ENCODE measurements at places on chromosomes 2 and 18.
A peak's percentile ranks its signal among the peaks of the same experiment; 100 is the strongest.

GRCh38 chr2:239824046-239824694, 201.0 kb downstream of the NDUFA10 start:
- peak; percentile 79 for DNase-seq

GRCh38 chr2:49262801-49263560, 108.7 kb upstream of the FSHR start:
- DNase-seq: no peak

- DNase-seq: peak; percentile 43
Observed at GRCh38 chr2:25228848-25229278, 60.5 kb upstream of the POMC start.

- DNase-seq: no peak
Observed at GRCh38 chr2:237806334-237806733, 7.8 kb downstream of the RBM44 start.

GRCh38 chr2:117614823-117615534, 199.5 kb upstream of the DDX18 start:
- DNase-seq: no peak

GRCh38 chr2:116747103-116747502, 1067.4 kb upstream of the DDX18 start:
- peak; percentile 19 for DNase-seq

DNA sequence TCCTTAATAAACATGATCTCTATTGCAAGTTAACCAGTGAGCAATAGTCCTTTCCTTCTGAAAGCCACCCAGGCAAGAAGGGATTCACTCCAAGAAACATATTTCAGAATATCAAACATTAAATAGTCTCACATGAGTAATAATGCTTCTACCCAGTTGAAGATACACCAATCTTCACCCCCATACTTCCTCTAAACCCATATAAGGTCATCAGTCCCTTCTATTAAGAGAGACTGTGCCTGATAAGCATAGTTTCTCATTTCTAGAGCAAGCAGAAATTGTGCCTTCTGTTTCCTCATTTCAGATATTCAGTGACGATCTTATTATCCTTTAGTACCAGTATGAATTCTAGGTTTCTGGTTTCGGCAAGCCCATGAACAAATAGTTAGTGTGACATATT, 64.6 kb downstream of the DSEL start:
- no peak for DNase-seq

DNA sequence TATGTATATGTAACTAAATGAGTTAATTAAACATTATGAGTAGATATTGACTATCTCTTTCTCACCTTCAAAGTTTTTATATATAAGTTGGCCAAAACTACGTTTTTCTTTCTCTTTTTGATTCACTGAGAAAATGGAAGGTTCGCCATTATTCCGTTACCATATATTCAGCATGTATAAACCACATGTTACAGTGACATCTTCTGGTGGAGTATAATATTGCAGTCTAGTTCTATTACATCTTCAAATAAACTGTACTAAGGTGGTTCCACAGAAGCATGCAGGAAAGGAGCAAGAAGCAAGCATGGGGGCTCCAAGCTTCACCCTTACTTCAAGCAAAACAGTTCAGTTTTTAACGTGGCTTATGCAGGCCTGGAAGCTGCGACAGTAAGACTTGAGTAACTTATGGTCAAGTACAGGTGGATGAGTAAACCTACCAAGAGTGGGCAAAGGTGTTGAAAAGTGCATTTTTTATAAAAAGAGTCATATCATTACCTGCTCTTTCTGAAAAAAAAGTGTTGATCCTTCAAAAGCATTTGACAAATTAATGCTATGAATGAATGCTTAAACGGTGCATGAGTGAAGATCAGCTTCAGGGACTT, 129.8 kb upstream of the RAB6C start:
- peak; percentile 78 for DNase-seq

- DNase-seq: peak; percentile 69
Observed at GRCh38 chr2:147989809-147990403, 30.6 kb downstream of the ORC4 start.

DNA sequence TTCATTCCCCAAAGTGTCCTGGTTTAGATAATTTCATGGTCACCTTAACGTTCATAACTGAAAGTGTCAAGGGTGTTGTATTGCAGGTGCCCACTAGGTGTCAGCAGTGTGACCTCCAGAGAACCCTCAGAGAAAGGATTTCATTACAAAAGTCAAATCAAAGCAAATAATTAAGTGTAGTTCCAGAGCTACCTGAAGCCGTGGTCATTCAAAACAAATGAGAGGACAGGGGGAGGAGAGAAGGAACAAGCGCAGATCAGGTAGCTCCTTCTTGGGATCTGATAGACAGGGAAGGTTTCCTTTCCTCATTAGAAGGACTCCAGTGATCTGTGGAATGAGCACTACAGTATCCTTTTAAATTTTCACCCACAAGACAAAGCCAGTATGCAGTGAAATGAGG, at the start of gene SLC9A4:
Gene SLC9A4, plus strand, starts transcription at position 207 of the 400 bp plus-strand sequence. CDS start 534 bp downstream, outside the sequence.
- DNase-seq: peak; percentile 55

DNA sequence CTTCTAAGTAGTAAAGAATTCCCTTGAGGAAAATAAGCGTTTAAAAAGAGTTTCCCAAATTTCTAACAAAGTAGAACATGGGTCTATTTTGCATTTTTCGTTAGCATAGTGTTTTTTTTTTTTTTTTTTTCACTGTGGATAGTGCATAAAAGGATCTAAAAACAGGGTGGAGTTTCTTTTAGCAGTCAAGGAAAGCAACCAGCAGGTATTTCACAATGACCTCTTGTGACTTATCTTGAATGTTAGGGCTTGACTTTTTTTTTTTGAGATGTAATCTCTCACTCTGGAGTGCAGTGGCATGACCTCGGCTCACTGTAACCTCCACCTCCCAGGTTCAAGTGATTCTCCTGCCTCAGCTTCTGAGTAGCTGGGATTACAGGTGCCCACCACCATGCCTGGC, 14.9 kb upstream of the DGKD start:
- DNase-seq: no peak

DNA sequence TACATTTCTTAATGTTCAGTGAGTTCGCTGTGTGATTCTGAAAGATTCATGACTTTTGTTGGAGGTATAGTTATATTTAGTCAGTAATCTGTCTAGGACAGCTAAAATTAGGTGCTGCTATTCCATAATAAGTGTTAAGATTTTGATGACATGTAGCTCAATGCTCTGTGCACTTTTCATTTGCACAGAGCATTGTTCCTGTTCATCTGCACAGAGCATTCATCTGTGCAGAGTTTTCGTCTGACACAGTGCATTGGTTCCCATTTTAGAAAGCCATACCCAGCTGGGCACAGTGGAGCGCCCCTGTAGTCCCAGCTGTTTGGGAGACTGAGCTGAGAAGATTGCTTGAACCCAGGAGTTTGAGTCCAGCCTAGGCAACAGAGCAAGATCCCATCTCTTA, 8.6 kb downstream of the POLI start:
- no peak for DNase-seq

DNA sequence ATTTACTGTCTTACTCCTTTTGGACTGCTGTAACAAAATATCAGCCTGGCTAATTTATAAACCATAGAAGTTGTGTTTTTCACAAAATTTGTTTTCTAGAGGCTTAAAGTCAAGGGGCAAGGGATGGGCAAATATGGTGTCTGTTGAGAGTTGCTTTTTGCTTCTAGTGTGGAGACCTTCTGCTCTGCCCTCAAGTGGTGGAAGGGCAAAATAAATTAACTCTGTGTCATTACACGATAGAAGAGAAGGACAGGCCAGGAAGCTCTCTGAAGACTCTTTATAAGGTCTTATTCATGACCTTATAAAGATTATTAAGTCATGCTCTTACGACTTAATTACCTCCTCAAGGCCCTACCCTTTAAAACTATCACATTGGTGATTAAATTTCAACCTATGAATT, 181.2 kb upstream of the LRATD1 start:
- no peak for DNase-seq

GRCh38 chr18:69215161-69215560, 185.5 kb upstream of the DOK6 start:
- DNase-seq: no peak

- no peak for DNase-seq
Observed at GRCh38 chr18:13287372-13287771, 68.8 kb downstream of the LDLRAD4 start.

- peak; percentile 21 for DNase-seq
Observed at GRCh38 chr2:207008105-207008990, 69.0 kb downstream of the CPO start.

DNA sequence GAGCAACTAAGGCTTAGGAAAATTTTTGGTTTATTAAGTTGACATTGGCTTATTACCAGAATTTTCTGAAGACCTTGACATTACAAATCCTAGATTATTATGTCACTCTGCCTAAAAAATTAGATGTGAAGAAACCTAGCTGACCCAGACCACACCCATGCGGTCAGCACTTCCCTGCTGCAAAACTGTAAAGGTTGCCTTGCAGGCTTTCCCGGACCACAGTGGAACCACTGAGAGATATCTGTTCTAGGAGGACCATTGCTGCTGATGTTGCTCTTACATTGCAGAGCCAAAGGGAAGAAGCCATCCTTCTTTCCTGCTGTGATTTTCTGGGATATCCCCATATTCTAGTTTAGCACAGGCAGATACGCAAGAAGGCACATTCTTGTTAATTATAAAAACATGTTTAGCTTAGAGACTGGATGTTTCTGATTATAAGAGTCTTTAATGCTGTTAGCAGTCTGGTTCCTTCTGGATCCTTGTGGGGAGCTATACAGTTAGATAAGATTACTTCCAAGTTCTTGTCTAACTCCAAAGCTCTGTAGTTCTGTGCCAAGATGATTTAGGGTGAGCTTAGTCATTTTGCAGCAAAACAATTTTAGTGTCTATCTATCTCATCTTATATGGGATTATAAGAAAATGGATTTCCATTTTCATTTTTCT, 70.2 kb downstream of the AOX1 start:
- DNase-seq: no peak

GRCh38 chr2:203599509-203599908, 64.4 kb upstream of the RAPH1 start:
- no peak for DNase-seq

GRCh38 chr18:49609256-49610021, 47.6 kb downstream of the LIPG start:
- no peak for DNase-seq

Measured in dermis microvascular lymphatic vessel endothelial cell (primary cell).